ENCODE measurements at places on chromosomes 1 and 21.

DNA sequence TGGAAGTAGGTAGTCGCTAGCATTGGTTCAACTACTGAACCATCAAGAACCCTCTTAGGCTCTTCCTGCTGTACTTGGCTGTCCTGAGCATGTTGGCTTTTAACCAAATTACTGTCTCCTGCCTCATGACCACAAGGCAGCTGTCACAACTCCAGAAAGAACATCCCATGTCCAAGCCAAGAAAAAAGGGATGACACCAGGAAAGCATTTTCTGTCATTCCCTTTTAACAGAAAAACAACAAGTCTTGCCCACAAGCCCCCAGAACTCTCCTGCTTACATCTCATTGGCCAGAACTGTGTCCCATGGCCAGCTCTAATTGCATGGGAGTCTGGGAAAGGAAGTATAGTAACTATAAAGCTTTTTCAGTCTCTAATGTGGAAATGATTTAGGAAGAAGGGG, 2.4 kb upstream of the RNU5D-1 start:
- DNase-seq: no peak

DNA sequence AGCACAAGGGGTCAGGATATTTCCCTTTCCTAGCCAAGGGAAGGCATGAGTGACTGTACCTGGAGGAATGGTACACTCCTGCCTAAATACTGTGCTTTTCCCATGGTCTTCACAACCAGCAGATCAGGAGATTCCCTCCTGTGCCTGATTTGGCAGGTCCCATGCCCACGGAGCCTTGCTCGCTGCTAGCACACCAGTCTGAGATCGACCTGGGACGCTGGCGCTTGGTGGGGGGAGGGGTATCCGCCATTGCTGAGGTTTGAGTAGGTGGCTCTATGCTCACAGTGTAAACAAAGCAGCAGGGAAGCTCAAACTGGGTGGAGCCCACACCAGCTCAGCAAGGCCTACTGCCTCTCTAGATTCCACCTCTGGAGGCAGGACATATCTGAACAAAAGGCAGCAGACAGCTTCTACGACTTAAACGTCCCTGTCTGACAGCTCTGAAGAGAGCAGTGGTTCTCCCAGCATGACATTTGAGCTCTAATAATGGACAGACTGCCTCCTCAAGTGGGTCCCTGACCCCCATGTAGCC, 486.0 kb upstream of the CHRM3 start:
- no peak for DNase-seq

DNA sequence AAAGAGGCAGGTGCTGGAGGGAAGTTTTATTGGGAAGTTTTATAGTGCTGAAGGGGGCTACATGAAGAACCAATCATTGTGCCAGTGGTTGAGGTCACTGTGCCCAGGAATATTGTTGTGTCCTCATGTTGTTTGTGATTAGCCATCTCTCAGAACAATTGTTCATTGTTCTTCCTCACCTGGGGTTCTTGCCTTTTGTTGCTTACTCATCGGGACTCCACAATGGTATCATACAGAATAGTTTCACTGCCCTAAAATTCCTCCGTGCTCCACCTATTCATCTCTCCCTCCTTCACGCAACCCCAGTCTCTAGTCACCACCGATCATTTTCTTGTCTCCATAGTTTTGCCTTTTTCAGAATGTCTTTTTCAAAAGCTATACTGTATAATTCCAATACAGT, 38.9 kb upstream of the CDC14A start:
- DNase-seq: no peak

- DNase-seq: peak; percentile 82
These were observed 6.2 kb downstream of the E2F2 start for GRCh38 chr1:23524716-23525401.

- no peak for DNase-seq
These were observed 615 bp downstream of the KRTAP10-5 start for GRCh38 chr21:44579833-44580144.

GRCh38 chr1:229778794-229779193, 152.7 kb downstream of the URB2 start:
- DNase-seq: no peak

DNA sequence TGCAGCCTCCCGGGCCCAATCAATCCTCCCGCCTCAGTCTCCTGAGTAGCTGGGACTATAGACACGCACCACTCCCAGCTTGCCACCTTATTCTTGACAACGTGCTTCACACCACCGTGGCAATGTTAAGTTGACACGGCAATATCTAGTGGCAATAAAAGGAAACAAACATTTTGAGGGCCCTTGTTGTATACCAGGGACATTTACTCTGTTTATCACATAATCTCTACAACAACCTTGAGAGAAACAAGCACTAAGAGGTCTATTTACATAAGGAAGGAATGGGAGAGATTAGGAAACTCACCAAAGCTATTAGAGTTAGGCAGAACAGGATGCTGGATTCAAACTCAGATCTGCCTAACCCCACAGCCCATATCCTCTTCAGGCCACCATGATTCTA, 3.1 kb downstream of the KLHDC8A start:
- no peak for DNase-seq

DNA sequence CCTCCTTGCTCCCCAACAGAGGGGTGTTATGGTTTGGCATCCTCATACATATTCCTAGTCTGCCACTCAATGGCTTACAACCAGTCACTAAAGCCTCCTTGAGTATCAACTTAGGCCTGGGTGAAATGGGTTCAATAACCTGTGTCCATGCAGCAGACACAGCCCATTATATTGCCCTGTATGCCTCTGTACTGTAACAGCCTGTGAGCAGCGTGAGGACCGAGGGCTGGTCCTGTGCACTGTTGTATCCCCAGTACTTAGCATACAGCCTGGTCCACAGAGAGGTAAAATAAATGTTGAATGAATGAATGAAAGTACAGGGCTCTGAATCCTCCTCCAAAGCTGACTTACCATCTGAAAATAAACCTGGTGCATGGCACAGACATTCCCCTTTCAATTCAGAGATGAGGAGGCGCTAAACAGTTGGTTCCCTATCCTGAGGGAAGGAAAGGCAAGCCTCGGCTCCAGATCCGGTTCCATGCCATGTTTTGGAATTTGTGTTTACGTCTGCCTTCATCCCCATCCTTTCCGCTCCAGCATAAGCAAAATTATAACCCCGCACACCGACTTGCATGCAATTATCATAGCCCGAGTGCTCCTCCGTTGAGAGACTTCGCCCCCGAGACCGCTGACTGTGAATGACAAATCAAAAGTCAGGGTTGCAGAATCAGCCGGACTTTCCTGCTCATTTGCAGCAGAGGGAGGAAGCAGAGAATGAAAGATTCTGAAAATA, 45.0 kb upstream of the DNAJC6 start:
- no peak for DNase-seq

GRCh38 chr1:18881642-18882431, 20.5 kb downstream of the ALDH4A1 start:
- no peak for DNase-seq

GRCh38 chr1:33972676-33973395, 109.0 kb downstream of the HMGB4 start:
- DNase-seq: no peak

- no peak for DNase-seq
These were observed 90.4 kb downstream of the SLC45A1 start for GRCh38 chr1:8408151-8408839.

GRCh38 chr1:36096500-36097432, 8.1 kb downstream of the ADPRS start:
- DNase-seq: peak; percentile 60

DNA sequence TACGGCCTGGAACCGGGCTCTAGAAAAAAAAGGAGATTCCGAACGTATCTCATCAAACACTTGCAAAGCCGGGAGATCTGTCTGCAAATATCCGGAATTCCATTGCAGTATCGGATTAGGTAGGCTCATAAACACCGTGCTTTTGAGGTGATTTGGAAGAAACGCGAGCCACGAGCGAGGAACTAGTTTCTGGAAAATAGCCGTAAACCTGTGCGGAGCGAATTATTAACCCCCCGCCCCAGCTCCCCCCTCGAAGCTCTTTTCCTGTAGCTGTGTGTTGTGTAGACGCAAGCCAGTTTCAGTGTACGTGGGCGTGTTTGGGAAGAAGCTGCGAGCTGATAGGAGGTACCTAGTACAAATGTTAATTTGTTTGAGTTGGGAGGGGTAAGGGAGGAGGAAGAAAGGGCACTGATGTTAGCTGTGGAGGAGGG, 1.1 kb downstream of the RALGPS2 start:
- DNase-seq: peak; percentile 98

All from NAMALWA (cell line).